ENCODE measurements at places on chromosomes 4 and X.

DNA sequence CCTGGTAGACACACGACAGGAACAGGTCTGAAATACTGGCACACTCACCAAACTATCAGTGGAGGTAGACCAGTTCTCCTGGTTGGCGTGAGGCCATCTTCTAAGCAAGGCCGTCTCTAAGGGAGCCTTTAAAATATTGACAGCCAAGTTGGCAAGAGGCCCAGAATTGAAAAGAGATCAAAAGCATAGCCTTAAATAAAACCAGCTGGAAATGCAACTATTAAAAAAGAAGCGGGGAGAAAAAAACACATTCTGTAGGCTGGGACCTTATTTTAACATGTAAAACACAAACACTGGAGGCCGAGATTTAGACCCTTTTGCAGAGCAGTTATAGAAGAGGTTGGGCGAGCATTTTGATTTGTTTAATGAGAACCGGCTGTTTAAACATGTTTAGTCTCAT, 233.0 kb upstream of the CLNK start:
- no peak for DNase-seq

DNA sequence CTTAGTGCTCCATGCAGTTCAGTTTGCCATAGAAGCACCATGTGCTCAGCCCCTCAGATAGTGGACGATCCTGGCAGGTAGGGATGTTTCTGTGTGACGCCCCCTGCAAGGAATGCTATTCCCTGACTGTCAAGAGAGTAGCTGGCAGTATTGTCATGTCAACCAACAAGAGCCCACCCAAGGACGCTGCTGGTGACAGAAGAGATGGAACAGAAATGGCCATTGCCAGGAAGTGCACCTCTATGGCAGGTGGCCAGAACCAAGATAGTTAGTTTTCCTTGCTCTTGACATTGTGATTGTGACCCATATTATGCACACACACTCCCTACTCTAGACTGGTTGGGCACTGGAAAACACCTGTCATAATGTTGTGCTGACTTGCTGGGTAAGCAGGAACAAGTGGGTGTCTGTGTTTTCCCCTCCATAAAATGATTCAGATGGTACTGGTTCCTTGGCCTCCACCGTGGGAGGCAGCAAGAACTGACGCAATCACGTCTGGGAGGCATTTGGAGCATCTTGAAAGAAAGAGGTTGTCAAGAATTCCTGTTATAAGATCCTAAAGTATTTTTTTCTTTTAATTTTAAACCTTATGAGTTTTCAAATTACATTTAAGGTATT, 507.9 kb downstream of the MID1IP1 start:
- no peak for DNase-seq

DNA sequence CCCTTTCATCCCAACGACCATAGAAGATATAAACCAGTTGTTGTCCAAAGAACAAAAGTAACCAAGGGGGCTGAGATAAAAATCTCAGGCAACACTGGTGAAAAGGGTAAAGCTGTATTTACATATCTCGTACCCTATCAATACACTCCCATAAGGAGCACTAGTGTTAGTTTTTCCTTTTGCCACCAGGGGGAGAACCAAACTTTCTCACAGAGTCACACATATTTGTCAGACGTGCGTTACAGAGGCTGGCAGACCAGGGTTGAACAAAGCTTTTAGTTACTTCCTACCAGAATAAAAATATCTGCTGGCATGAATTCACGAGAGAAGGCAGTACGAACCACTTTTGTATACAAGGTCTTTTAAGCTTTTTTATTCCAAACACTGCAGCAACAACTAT, 88.3 kb downstream of the AMELX start:
- DNase-seq: no peak

DNA sequence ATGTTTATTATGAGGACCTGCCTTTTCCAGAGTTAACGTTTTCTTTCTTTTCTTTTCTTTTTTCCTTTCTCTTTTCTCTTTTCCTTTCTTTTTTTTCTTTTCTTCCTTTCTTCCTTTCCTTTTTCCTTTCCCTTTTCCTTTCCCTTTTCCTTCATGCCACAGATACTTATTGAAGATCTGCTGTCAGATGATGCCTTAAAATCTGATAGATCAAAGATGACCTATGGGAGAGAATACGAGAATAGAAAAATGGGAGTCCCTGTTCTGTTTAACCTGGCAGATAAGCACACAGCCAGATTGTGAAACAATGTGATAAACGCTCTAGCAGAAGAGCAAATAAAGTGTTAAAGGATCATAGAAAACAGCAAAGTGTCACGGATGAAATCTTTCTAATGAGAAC, 38.9 kb downstream of the AFF1 start:
- DNase-seq: no peak

DNA sequence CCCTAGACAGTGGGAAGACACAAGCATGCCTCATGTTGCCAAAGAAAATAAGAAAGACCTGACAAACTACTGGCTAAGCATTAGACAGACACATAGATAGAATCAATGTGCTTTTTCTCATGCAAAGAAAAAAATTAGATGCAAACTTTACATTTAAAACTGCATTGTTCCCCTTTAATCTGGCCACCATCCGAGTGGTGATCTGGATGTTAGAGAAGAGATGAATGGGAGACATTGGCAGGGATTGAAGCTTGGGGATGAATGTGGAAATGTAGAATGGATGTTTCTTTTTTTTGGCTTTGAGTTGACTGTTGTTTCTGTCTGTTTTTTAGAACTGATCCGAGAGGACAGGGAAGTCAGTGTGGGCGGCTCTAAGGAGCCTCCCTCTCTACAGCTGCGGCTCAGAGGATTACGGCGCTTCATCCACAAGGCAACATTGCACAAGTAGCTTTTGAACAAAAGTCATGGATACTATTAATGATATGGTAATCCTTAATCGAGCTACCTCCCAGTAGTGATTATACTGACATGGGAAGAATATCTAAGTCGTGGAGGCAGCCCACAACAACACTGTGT, 53.0 kb downstream of the HELT start:
- no peak for DNase-seq

GRCh38 chrX:42748067-42748850, 29.7 kb downstream of the PPP1R2C start:
- DNase-seq: no peak

DNA sequence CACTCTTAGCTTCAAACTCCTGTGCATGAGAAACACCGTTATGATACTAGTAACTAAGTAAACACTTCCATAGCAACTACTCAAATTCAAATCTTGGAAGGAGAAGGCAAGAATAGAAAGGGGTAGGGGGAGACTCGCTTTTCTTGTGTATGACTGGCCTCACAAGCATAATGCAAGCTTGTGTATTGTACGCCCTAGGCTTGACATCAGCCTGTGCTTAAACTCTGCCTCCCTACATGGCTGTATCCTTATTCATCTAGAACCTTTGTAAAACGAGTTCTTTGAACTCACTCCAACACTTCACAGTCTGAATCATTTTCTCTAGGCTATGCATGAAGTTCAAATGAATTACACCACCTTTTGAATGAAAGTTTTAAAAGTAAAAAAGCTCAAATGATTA, 1071.2 kb upstream of the ADGRL3 start:
- no peak for DNase-seq

DNA sequence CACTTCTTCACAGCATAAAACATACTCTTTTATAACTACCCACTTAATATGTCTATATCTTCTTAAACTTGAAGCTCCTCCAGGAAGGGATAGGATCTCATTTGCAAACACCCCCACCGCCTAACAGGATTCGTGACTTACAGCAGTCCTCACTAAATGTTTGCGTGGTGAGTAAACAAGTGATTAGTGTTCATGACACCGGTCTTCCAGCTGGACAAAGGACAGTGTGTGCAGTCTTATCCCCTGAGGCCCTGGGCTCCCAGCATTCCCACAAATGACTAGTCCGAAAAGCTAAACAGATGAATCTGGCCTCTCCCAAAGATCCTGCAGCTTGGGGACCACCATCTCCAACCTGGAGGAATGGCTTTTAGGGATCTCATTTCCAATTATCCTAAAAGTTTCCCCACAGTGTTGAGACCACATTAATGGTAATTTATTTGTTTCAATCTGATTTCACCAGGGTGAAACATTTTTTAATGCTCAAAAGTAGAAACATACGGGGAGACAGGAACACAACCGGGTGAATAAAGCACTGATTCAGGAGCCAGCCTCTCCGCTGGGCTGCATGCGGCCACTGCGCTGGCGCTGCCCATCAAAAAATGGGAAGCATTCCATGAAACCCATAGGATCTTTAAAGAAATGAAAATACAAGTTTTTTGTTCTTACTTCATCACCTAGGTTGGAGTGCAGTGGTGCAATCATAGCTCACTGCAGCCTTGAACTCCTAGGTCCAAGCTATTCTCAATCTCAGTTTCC, 69.2 kb downstream of the HADH start:
- no peak for DNase-seq

DNA sequence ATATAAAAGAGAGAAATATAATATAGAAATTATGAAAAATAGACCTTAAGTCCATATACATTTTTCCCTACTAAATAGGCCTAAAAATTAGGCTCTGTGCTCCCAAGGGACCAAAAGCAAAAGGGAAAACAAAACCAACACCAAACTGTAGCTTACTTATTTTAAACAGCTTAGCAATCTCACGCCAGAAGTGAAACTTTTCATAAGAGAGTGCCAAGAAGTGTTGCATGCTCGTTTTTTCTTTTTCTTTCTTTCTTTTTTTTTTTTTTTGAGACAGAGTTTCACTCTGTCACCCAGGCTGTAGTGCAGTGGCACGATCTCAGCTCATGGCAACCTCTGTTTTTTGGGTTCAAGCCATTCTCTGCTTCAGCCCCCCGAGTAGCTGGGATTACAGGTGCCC, 250.4 kb downstream of the TMA16 start:
- no peak for DNase-seq

- no peak for DNase-seq
These were observed 98.9 kb downstream of the GPR82 start for GRCh38 chrX:41822892-41823291.

GRCh38 chr4:127403471-127404084, 229.2 kb upstream of the INTU start:
- DNase-seq: no peak

DNA sequence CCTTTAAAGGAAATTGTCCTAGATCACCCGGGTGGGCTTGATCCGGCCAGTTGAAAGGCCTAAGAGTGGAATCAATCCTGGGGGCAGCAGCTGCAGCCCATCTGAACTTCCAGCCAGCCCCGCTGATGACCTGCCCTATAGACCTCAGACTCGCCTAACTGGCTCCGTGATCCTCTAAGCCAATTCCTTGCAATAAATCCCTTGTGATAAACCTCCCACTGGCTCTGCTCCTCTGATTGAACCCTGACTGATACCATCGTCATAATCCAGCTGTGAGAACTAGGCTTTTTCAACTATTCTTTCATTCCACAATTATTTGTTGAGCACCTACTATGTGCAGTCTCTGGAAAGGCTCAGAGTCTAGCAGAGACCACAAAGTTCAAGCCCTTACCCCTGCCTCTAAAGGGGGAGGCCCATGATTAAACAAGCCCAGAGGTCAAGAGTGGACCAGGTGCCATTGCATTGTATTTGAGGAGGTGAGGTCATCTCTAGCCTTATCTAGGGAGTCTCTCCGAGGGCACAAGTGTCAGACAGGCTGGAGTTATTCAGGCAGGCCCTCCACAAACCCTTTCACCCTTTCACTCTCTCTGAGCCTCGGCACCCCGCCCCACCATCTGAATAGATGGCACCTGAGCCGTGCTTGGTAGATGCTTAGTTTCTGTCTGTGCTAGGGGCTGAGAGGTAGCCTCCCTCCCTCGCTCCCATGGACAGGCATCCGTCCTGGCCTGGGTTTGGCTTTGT, 20.5 kb upstream of the GPR78 start:
- no peak for DNase-seq

DNA sequence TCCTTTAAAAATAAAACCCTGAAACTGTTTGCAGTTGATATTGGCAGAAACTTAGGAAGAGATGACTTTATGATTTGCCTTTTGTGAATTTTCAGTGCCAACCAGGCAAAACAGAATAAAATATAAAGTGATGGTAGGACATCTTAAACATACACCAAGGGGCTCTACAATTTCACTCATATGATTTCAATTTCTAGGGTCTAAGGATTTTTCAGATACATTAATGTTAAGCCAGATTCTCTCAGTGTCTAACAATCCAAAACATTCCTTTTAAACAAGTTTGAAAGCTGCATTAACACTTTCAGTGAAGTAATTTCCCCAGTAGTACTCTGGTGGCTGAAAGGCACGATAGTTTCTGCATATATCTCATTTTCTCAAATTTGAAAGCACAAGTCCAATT, 1262.0 kb upstream of the ADGRL3 start:
- DNase-seq: no peak

- no peak for DNase-seq
These were observed 25.5 kb downstream of the CDKN2AIP start for GRCh38 chr4:183469936-183470335.

DNA sequence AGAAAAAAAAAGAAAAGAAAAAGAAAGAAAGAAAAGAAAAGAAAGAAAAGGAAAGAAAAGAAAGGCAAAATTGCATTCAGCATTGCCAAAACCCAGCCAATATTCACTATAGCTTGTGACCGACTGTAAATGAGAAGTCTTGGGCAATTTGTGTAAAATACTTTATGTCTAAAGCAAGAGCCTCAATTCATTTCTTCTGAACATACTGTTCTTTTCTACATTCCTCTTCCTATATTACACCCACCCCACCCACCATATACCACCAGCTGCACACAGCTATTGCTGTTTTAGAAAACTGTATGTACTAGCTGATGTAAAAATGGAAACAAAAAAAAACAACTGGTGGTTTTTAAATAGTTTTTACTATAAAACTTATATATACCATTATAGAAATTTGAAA, 156.9 kb upstream of the TTC29 start:
- DNase-seq: no peak

GRCh38 chr4:161393602-161394001, 770.2 kb downstream of the FSTL5 start:
- no peak for DNase-seq

DNA sequence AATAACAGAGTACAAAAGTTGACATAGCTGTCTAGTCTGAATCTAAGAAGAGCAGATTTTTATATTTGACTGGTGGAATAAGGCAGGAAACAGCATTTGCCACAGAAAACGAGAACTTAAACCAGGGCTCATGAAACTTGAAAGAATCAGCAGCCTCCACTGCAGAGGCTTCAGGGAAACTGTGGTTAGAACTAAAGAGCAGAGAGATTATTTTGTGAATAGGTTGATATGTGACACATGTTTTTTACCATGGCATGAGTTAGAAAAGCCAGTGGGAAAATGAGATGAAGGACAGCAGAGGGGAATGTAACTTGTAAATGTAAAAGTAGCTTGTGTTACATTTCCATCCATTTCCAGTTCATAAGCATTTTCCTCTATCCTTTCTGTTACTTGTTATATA, 63.7 kb upstream of the CAMK2D start:
- DNase-seq: no peak

DNA sequence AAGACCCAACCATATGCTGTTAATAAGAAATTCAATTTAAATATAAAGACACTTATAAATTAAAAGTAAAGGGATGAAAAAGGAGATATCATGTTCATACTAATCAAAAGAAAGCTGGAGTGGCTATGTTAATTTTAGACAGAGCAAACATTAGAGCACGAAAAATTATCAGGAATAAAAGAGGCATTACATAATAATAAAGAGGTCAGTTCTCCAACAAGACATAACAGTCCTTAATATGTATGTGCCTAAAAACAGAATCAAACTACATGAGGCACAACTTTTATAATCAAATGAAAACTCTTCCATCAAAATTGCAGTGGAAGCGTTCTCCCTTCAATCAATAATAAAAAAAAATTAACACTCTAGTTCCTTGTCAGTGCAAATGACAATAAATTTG, 62.6 kb downstream of the ARHGEF6 start:
- no peak for DNase-seq

- no peak for DNase-seq
These were observed 97.0 kb upstream of the LDB2 start for GRCh38 chr4:16995451-16995850.

Data from T-helper 2 cell (primary cell).